NCI-H2081 (cell line): ENCODE measurements at places on chromosomes 13 and 19.

- no peak for DNase-seq
Measured at GRCh38 chr19:814152-815078, 7.3 kb downstream of the PLPPR3 start.

GRCh38 chr13:27463500-27463899, 13.1 kb upstream of the MTIF3 start:
- no peak for DNase-seq

- no peak for DNase-seq
Measured at GRCh38 chr13:30235216-30235615, 72.1 kb downstream of the KATNAL1 start.

DNA sequence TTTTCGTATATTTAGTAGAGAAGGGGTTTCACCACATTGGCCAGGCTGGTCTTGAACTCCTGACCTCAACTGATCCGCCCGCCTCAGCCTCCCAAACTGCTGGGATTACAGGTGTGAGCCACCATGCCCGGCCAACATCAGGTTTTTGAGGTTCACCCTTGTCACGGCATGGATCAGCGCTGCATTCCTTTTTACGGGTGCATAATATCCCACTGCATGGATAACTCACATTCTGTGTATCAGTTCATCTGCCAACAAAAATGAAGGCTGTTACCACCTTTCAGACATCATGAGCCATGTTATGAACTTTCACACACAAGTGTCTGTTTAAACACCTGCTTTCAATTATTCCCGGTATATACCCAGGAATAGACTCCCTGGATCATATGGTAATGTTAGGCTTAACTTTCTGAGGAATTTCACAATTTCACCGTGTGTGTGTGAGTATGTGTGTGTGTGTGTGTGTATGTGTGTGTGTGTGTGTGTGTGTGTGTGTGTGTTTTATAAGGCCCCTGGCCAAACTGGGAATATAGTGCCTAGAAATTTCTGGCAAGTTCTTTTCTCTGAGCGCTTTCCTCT, 52.2 kb downstream of the AP1M1 start:
- DNase-seq, result no peak

- DNase-seq, result no peak
Measured at GRCh38 chr13:32745509-32745908, 159.3 kb downstream of the PDS5B start.

DNA sequence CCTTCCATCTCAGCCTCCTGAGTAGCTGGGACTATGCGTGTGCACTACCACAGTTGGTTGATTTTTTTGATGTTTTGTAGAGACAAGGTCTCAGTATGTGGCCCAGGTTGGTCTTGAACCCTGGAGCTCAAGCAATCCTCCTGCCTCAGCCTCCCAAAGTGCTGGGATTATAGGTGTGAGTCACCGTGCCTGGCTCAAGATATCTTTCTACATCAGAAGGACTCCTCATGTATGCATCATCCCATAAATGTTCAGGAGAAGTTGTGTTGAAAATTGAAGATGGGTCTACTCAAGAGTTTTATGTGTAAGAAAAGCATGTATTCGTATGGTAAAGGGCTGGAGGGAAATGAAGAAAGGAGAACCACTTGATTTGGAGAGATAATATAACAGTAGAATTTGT, 71.8 kb upstream of the STK24 start:
- DNase-seq, result no peak

GRCh38 chr19:30161021-30161655, 211.0 kb upstream of the ZNF536 start:
- no peak for DNase-seq

DNA sequence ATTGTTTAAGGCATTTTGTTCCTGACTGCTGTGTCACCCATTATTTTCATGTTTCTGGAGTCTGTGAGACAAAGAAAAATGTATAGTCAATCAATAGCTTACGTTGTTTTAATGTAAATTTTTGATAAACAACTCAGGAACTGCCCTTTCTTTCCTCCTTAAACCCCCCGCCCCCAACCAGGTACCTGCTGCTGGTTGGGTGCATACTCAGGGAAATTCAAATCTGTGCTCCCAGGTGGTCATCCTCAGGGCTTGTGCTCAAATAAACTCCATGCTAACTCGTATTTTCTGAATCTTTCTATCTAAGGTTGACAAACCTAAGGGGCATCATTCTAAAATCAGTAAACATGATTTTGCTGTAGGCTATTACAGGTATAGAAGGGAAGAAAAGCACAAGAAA, 4.1 kb upstream of the CDC16 start:
- no peak for DNase-seq

DNA sequence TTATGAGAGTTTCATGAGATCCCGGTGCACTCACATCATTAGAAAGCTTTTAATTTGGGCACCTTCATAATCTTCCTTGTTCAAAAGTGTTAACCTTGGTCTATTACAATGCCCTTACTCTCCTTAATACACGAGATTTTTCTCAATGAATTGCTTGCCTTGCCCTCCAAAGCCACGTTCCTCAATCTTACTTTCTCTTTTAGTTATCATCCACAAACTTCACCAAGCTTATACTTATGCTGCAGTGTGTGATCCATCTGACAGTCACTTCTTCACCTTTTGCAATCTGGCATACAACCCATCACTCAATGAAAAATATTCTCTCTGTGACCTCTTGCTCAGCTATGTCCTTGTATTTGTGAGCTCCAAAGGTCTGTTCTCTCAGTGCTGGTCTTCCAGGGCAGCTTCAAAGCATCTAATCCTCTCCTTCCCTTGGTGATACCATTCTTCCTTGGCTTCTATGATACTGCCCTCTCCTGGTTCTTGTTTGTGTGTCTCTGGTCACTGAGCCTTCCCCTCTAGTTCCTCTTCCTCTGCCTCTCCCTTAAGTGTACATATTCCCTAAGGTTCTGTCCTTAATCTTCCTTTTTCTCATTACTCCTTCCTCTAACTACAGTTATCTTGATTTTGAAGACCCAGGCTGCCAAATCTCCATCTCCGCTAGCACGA, 202.2 kb upstream of the STARD13 start:
- peak; percentile 4 for DNase-seq

GRCh38 chr13:80787604-80788003, 446.7 kb upstream of the SPRY2 start:
- no peak for DNase-seq

- no peak for DNase-seq
Measured at GRCh38 chr13:51057906-51058305, 53.2 kb downstream of the C13orf42 start.

GRCh38 chr13:79519255-79519654, 38.3 kb downstream of the NDFIP2 start:
- no peak for DNase-seq

DNA sequence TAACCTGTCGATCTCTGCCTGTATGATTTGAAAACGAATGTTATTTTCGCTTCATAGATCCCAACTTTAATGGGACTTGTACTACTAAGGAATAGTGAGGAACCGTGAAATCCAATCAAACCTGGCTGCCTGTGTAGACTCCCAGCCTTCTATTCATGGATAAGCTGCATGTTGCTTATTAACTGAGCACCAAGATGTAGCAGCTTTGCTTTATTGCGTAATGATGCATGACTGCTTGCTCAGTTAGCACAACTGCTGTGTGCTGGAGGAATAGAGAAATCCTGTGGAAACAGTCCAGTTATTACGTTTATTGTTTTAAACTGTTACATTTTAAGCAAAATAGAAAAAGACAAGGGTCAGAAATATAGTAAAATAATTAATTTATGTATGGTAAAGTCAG, 108.2 kb downstream of the SHISA2 start:
- no peak for DNase-seq

- DNase-seq, result no peak
Measured at GRCh38 chr13:45950386-45951000, 98.9 kb upstream of the SIAH3 start.

DNA sequence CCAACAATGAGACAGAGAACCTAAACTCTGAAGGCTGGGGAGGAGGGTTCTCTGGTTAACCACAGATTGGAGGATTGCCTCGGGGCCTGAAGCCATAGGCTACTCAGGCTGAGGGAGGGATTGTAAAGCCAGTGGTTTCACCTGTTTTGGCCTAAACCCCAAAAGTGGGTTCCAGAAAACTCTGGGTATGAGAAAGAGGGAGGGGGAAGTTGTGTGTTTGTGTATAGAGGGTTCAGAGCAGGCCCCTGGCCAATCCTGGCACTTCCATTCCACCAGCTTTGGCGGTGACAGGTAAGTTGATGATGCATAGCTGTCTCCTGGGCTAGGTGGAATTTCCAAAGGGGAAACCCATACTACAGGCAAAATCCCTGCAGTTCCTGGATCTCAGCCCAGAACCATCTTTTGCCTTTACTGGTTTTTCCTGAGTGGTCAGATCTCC, 13.5 kb upstream of the CCDC97 start:
- no peak for DNase-seq

DNA sequence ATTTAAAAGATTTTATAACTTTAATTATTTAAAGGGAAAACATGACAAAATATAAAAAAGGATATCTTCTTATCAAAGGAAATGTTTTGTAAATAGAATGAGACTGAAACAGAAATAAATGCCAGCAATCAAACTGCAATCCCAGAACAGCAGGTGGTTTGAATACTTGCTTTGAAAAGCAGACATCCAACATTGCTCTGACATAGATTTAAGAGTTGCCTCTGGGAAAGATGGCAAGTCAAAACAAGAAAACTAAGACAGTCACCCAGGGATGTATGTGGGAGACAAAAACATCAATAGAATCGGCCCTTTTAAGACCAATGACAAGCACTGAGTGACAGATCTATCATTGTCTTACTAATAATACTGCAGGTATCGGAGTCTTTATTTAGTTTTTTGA, 789.7 kb upstream of the GPC6 start:
- DNase-seq, result no peak

GRCh38 chr13:51420681-51421490, 31.9 kb downstream of the INTS6 start:
- no peak for DNase-seq

DNA sequence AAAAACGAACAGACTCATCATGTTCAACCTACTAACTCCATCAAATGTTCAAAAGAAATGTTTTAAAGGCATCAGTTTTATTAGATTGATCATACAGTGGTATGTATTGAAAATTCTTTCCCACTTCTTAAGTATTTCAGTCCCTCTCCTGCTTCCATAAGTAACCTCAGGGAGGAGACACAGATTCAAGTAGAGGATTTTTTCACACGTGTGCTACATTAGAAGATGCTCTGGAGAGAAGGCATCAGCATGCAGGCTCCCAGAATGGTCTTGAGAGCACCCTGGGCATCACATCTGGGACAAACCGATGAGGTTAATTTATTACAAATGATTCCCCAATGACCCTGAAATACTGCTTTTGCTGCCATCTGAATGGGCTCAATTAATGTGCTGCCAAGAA, 3.6 kb downstream of the GPR12 start:
- no peak for DNase-seq

- no peak for DNase-seq
Measured at GRCh38 chr13:108734676-108735075, 105.3 kb downstream of the MYO16 start.

DNA sequence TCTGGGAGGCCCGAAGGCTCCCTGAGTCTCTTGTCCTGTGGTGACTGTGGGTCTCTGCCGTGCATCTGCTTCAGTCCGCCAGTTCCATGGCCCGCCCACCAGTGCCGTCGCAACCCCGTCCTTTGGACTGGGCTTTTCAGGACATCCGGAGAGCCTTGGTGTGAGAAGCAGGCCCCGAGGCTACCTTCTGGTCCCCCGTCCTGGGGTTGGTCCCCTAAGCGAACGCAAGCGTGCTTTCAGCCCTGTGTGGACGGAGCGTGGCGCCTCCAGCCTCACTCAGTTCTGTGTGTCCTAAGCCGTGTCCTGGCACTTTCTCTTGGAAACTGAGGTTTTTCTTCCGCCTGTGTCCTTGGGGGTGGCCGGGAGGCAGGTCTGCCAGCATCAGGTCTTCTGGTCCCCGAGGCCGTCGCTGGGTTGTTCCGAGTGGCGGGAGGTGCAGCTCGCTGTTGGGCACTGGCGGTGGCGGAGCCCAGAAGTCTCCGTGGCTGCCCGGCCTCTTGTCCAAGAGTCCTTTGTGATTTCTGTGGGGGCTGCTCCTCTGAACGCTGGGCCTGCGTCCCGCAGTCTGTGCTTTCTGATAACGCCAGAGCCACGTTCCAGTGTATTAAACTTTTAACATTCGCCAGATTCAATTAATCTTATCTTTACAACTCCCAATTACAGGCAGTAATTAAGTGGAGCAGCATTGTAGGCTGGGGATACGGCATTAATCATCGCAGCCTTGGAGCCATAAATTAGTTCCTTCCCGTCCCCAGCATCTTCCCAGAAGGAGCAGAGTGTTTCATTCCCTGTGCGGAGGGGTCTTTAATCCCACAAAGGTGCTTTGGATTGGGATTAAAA, 99.5 kb downstream of the KDM4B start:
- DNase-seq, result no peak

- no peak for DNase-seq
Measured at GRCh38 chr13:23758798-23759527, 130.2 kb downstream of the MIPEP start.

- no peak for DNase-seq
Measured at GRCh38 chr13:98921786-98922185, 56.1 kb downstream of the DOCK9 start.

DNA sequence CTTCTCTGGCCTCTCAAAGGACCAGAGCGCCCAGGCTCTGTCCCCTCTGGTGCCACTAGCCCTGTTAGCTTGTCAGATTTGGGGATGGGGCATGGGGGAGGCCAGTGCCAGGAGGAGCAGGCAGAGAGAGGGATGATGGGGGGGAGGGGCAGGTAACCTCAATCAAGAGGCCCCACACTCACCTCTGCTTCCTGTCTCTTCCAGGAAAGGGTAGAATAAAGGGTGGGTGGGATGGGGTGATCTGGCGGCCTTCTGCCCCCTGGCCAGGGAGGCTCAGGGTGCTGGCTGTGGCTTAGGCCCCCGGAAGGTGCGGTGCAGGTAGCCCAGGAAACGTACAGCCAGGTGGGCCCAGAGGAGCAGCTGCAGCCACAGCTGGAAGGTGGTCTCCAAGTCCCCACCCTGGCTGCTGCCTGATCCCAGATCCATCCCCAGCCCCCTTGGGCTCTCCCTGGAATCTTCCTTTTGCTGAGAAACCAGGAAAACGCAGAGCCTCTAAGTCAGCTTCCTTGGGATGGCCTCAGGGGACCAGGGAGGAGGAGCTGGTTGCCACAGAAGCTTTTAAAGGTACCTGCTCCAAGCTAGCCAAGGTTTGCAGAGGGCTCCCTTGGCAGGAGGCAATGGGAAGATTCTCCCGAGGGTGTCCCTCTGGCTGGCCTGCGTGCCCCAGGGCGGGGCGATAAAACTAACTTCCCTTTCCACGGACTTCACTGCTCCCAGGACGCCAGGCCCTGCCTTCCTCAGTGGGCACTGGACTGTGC, 5.3 kb downstream of the PRKACA start:
- DNase-seq, result no peak

GRCh38 chr13:37923236-37923635, 53.7 kb upstream of the TRPC4 start:
- no peak for DNase-seq

DNA sequence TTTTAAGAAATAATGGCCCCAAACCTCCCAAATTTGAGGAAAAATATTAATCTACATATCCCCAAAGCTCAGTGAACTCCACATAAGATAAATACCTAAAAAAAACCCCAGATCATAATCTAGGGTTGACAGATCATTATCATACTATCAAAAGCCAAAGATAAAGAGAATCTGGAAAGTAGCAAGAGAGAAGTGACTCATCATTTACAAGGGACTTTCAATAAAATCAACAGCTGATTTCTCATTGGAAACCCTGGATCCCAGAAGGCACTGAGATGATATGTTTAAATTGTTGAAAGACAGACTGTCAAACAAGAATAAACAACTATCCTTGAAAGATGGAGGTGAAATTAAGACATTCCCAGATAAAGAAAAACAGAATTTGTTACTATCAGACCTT, 199.3 kb downstream of the KCNRG start:
- no peak for DNase-seq
